Hepatocyte (in vitro differentiated cells): ENCODE measurements at places on chromosomes 5 and 9. TPM values are rescaled to one million over a fixed set of nuclear protein-coding genes. Genes with fewer than 3 reads are reported as not detected.

DNA sequence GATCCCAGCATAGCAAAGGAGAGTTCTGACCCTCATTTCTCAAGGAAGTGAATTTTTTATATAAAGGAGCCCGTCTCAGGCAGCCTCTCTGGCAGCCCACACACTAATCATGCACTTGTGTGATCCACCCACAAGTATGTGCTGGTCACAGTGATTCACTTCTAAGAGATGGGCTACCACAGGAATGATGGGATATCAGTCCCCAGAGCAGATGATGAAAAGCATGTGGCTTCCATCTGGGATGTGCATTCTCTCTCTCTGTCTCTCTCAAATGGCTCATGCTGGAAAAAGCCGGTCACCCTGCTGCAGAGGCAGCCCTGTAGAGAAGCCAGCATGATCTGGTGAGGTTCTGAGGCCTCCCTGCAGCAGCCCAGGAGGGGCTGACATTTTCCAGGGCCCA is 74.2 kb upstream of the ADCY2 start:
- no peak overlapping the region for H3K27ac ChIP-seq
- DNase-seq = peak; percentile 22
- H3K4me1 ChIP-seq = no peaks in the 10 kb centered on the region
- no peaks in the 10 kb centered on the region for H3K36me3 ChIP-seq
- H3K4me3 ChIP-seq = no peak overlapping the region

Gene ETF1
- total RNA-seq = 90.5 and 93.3 TPM in 2 replicates

Gene PCDHB14
- 3.9 and 4.3 TPM in 2 replicates for total RNA-seq

Gene UBE2D2
- 85.9 and 100.0 TPM in 2 replicates for total RNA-seq

- H3K4me1 ChIP-seq = peaks cover 15% of the 10 kb centered on the region
- DNase-seq = no peak
- no peaks in the 10 kb centered on the region for H3K36me3 ChIP-seq
- H3K27ac ChIP-seq = no peak overlapping the region
- no peak overlapping the region for H3K4me3 ChIP-seq
Measured at GRCh38 chr5:131628990-131629389, 6.0 kb downstream of the RAPGEF6 start.

GRCh38 chr9:33703430-33704102 is 91.8 kb upstream of the PRSS3 start:
- H3K36me3 ChIP-seq = no peaks in the 10 kb centered on the region
- no peak overlapping the region for H3K4me3 ChIP-seq

- no peak overlapping the region for H3K4me3 ChIP-seq
- no peak overlapping the region for H3K27ac ChIP-seq
- DNase-seq = peak; percentile 3
- H3K27me3 ChIP-seq = no peaks in the 10 kb centered on the region
- no peaks in the 10 kb centered on the region for H3K4me1 ChIP-seq
Measured at GRCh38 chr9:121781701-121782464, 130.4 kb downstream of the DAB2IP start.

Gene NR2F1
- 15.9 and 19.9 TPM in 2 replicates for total RNA-seq

DNA sequence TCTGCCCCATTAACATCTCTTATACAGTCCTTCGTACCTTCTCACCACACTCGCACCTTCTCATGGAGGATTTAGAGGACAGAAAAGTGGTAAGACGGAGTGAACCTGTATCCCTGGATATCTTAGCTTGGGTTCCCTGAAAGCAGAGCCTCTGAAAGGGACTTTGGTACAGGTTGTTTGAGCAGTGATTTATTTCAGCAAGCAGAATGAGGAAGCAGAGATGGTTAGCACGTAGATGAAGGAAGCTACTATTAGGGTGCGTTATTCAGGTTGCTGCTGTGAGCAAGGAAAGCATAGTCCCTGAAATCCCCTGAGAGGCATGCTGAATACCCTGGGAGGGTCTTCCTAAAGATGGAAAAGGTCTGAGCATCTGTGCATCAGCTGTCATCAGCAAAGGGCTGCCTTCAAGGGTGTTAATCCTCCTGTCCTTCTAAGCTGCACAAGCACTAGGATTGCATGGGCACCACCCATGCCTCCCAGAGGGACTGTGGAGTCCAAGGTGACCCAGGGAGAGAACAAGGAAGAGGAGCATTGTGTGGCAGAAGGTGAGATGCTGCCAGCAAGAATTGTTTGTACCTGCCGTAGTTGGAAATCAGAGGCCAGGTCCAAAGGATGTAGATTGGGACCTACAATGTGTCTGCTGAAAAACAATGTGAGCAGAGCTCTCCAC is 273.7 kb downstream of the RASEF start:
- H3K4me3 ChIP-seq = no peak overlapping the region
- no peak for DNase-seq
- H3K4me1 ChIP-seq = no peaks in the 10 kb centered on the region
- no peaks in the 10 kb centered on the region for H3K27me3 ChIP-seq
- no peaks in the 10 kb centered on the region for H3K36me3 ChIP-seq
- H3K27ac ChIP-seq = no peak overlapping the region

GRCh38 chr5:140420226-140420570 is 18.6 kb downstream of the ANKHD1 start:
- no peak overlapping the region for H3K4me3 ChIP-seq
- H3K27ac ChIP-seq = no peak overlapping the region
- H3K4me1 ChIP-seq = no peaks in the 10 kb centered on the region
- DNase-seq = no peak
- H3K36me3 ChIP-seq = no peaks in the 10 kb centered on the region

Gene PCSK1
- 0.36 and 0.90 TPM in 2 replicates for total RNA-seq

DNA sequence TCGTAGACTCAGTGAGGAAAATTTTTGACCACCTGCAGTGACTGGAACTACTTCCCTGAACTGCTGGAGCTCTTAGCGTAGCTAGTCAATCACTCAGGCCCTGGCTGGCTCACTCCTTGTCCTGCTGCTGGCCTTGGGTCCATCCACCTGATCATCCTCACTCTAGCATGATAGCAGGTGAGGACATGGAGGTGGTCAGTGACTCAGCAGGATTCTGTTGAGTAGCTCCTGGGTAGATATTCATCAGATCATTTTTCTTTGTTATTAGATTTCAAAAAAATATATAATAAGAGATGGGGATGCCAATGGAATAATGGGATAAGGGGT is 25.0 kb upstream of the SEMA4D start:
- no peak overlapping the region for H3K27ac ChIP-seq
- no peaks in the 10 kb centered on the region for H3K36me3 ChIP-seq
- no peaks in the 10 kb centered on the region for H3K27me3 ChIP-seq

DNA sequence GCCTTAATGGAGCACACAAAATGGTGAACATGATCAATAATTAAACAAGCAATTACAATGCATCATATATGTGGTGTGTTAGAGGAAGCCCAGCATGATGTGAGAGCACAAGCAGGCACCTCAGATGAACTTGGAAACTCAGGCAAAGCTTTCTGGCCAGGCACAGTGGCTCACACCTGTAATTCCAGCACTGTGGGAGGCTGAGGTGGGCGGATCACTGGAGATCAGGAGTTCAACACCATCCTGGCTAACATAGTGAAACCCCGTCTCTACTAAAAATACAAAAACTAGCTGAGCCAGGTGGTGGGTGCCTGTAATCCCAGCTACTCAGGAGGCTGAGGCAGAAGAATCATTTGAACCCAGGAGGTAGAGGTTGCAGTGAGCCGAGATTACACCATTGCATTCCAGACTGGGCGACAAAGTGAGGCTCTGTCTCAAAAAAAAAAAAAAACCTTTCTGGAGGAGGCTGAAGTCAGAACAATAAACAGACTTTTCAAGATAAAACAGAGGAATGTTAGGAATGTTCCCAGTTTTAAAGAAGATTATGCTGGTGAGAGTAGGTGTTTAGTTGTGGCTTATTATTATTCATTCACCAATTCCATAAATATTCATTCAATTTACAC is 159.4 kb downstream of the CEMIP2 start:
- H3K4me3 ChIP-seq = no peak overlapping the region
- peak overlapping the region; percentile 18 for H3K27ac ChIP-seq
- no peaks in the 10 kb centered on the region for H3K27me3 ChIP-seq
- DNase-seq = no peak

Gene SLC25A2
- 0.50 and 1.7 TPM in 2 replicates for total RNA-seq

GRCh38 chr5:170681013-170681433 is 102.5 kb upstream of the GABRP start:
- H3K27ac ChIP-seq = no peak overlapping the region
- H3K27me3 ChIP-seq = peaks cover 65% of the 10 kb centered on the region
- H3K4me1 ChIP-seq = no peaks in the 10 kb centered on the region
- H3K36me3 ChIP-seq = no peaks in the 10 kb centered on the region

DNA sequence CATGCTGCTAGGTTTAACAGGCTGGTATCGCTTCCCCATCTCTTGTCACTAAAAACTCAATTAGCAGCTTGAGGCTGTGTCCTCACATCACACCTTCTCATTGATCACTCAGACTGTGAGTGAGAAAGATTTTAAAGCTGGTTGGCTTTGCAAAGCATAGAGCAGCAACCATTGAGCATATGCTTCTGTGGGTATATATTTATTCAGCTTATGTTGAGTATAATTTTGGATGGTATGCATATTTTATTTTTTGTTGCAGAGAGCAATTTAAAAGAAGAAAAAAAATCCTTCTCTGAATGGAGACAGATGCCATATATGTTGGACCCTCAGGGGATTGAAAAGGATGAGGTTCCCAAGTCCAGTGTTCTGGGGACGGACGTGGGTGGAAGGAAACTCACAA is 162.6 kb downstream of the TRIM32 start:
- no peak overlapping the region for H3K27ac ChIP-seq
- H3K36me3 ChIP-seq = no peaks in the 10 kb centered on the region
- no peak for DNase-seq
- no peaks in the 10 kb centered on the region for H3K27me3 ChIP-seq
- no peak overlapping the region for H3K4me3 ChIP-seq
- no peaks in the 10 kb centered on the region for H3K4me1 ChIP-seq

GRCh38 chr9:100098046-100098886 is 534 bp downstream of the ERP44 start:
- H3K4me1 ChIP-seq = peaks cover 17% of the 10 kb centered on the region
- DNase-seq = peak; percentile 79
- no peaks in the 10 kb centered on the region for H3K36me3 ChIP-seq
- peak overlapping the region; percentile 94 for H3K27ac ChIP-seq
- no peaks in the 10 kb centered on the region for H3K27me3 ChIP-seq

Gene CPLANE1
- 21.5 and 29.6 TPM in 2 replicates for total RNA-seq

- H3K4me3 ChIP-seq = no peak overlapping the region
- no peaks in the 10 kb centered on the region for H3K27me3 ChIP-seq
- peak overlapping the region; percentile 24 for H3K27ac ChIP-seq
- H3K36me3 ChIP-seq = no peaks in the 10 kb centered on the region
- no peaks in the 10 kb centered on the region for H3K4me1 ChIP-seq
Measured at GRCh38 chr5:55868846-55869245, 17.7 kb downstream of the IL31RA start.

- DNase-seq = peak; percentile 79
- H3K36me3 ChIP-seq = no peaks in the 10 kb centered on the region
- H3K27me3 ChIP-seq = no peaks in the 10 kb centered on the region
- H3K27ac ChIP-seq = peak overlapping the region; percentile 70
- peaks cover 27% of the 10 kb centered on the region for H3K4me1 ChIP-seq
- no peak overlapping the region for H3K4me3 ChIP-seq
Measured at GRCh38 chr5:134451936-134452505, 40.3 kb upstream of the CDKN2AIPNL start.

Gene RNF183
- 0.43 and 3.9 TPM in 2 replicates for total RNA-seq

Gene BTNL8
- total RNA-seq = 19.1 and 22.0 TPM in 2 replicates

- H3K4me1 ChIP-seq = no peaks in the 10 kb centered on the region
- no peaks in the 10 kb centered on the region for H3K27me3 ChIP-seq
- no peak overlapping the region for H3K4me3 ChIP-seq
- H3K27ac ChIP-seq = no peak overlapping the region
- H3K36me3 ChIP-seq = no peaks in the 10 kb centered on the region
Measured at GRCh38 chr5:151469386-151469785, 22.0 kb downstream of the SLC36A1 start.

- no peaks in the 10 kb centered on the region for H3K36me3 ChIP-seq
- no peak overlapping the region for H3K4me3 ChIP-seq
- no peaks in the 10 kb centered on the region for H3K27me3 ChIP-seq
Measured at GRCh38 chr5:72114629-72115028, 7.4 kb downstream of the MAP1B start.

Gene ACTBL2
- 0.16 and 0.83 TPM in 2 replicates for total RNA-seq
